ENCODE measurements at places on chromosomes 7 and 10. TPM values are rescaled to one million over a fixed set of nuclear protein-coding genes. Genes with fewer than 3 reads are reported as not detected.

The OR2A1 gene
- total RNA-seq = not detected

The LGI1 gene
- not detected for total RNA-seq

The P4HA1 gene
- total RNA-seq = 21.5 TPM

The TMEM176A gene
- 0.22 TPM for total RNA-seq

The TAC1 gene
- total RNA-seq = 0.76 TPM

The PRKAG2 gene
- 31.5 TPM for total RNA-seq

The RP9 gene
- 29.3 TPM for total RNA-seq

The SBDS gene
- total RNA-seq = 98.6 TPM

The PSD gene
- total RNA-seq = 4.6 TPM

The HOGA1 gene
- total RNA-seq = not detected

The ANKRD61 gene
- 0.16 TPM for total RNA-seq

The MYH16 gene
- not detected for total RNA-seq

The AZGP1 gene
- total RNA-seq = 0.34 TPM

The PIP4K2A gene
- 78.1 TPM for total RNA-seq

The CAMK2B gene
- total RNA-seq = 1.6 TPM

The GPR141 gene
- not detected for total RNA-seq

The ZFAND2A gene
- 22.3 TPM for total RNA-seq

The CLCN1 gene
- not detected for total RNA-seq

The OR2A7 gene
- total RNA-seq = 0.71 TPM

The SLC16A12 gene
- not detected for total RNA-seq

The LRRN3 gene
- 54.0 TPM for total RNA-seq

The SFTPD gene
- total RNA-seq = 0.40 TPM

The CREB5 gene
- 0.37 TPM for total RNA-seq

The OGDHL gene
- 0.43 TPM for total RNA-seq

The CADPS2 gene
- total RNA-seq = 0.16 TPM

The TMEM196 gene
- not detected for total RNA-seq

The CHN2 gene
- 1.5 TPM for total RNA-seq

The PGAM2 gene
- not detected for total RNA-seq

The EN2 gene
- total RNA-seq = not detected

The FAM25A gene
- not detected for total RNA-seq

The AOAH gene
- 14.3 TPM for total RNA-seq
